Activated CD4-positive, alpha-beta memory T cell treated with anti-CD3 and anti-CD28 coated beads for 36 hours (primary cell): ENCODE measurements at places on chromosomes 7 and 10. TPM values are rescaled to one million over a fixed set of nuclear protein-coding genes. Genes with fewer than 3 reads are reported as not detected.

- peaks cover 12% of the 10 kb centered on the region for H3K36me3 ChIP-seq
- no peak overlapping the region for H3K27ac ChIP-seq
- H3K4me3 ChIP-seq = no peak overlapping the region
- no peak for DNase-seq
- H3K27me3 ChIP-seq = no peaks in the 10 kb centered on the region
- peaks cover 31% of the 10 kb centered on the region for H3K4me1 ChIP-seq
Observed at GRCh38 chr7:596071-596818, 76.6 kb upstream of the PDGFA start.

CFAP70 gene
- total RNA-seq = 0.80 TPM

SGPL1 gene
- total RNA-seq = 67.0 TPM

TRPV5 gene
- not detected for total RNA-seq

CACNB2 gene
- not detected for total RNA-seq
